ENCODE measurements at places on chromosomes 7 and 10.

DNA sequence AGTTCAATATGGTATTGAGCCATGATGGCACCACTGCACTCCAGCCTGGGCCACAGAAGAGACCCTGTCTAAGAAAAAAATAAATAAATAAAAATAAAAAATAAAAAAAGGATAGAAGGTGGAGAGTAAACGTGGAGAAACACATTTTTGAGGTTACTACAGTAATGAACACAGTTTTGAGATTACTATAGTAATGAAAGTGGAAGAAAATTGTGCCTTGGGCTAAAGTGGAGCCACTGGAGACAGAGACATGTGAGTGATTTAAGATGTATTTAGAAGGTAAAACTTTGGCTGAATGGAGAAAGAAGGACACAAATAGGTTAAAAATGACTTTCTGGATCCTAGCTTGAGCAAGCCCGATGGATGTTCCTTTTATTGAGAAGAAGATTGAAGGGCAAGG is 76.8 kb downstream of the HGF start:
- DNase-seq: no peak

DNA sequence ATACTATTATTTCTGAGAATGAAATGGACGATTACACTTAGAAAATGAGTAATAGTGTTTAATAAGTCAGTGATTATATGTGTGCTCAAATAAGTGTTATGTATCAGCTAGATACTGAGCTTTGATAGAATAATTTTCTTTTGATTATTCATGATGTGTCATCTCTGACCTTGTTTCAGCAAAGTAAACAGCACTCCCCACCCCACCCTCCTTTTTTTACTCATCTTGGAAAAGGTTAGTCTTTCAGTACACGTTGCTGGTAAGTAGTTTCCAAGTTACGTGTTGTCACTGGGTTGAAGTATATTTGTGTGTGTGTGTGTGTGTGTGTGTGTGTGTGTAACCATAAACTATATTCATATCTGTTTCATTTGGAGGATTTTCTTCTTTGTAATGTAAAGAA is 84.1 kb downstream of the GNAI1 start:
- no peak for DNase-seq

DNA sequence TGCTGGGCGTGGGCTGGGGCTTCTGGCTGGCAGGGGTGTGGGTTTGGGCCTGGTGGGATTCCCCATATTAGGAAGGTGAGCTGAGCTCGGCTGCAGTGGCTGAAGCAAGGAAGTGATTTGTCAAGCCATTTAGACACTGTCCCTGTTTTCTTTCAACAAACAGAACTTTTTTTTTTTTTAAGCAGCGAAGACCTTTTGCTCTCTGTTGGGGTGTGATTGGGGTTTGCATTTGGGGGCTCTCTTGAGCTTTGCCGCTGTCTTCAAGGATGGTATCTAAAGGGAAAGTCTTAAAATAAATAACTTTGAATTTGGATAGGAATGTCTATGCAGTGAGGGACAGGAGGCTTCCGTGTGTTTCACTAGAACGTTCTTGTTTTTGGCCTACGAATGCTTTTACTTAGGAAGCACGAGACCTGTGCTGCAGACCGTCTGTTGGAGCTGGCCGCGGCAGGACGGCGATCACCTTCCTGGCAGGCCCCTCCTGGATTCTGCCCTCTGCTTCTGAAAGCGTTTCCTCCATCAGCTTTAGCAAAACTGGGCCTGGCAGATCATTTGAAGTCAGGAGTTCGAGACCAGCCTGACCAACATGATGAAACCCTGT is 43.9 kb downstream of the FOXK1 start:
- DNase-seq: no peak

GRCh38 chr7:96414931-96415292 is 93.0 kb upstream of the SLC25A13 start:
- peak; percentile 69 for DNase-seq

DNA sequence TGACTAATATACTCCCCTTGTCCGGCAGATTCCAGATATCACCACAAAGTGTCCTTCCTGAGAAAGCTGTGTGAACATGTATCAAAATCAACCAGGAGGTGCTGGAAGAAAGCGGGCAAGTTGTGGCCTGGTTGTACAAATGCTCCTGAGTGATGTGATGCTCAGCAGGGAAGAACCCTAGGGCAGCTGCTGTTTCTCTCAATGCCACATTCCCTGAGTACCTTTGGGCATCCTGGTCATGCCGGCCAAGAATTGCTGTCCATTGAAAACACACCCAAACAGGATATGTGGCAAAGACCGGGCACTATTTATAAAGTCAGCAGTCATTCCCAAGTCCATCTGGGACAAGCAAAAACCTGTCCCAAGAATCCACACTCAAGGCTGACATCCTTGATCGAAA is 7.8 kb upstream of the ADCY1 start:
- DNase-seq: no peak

DNA sequence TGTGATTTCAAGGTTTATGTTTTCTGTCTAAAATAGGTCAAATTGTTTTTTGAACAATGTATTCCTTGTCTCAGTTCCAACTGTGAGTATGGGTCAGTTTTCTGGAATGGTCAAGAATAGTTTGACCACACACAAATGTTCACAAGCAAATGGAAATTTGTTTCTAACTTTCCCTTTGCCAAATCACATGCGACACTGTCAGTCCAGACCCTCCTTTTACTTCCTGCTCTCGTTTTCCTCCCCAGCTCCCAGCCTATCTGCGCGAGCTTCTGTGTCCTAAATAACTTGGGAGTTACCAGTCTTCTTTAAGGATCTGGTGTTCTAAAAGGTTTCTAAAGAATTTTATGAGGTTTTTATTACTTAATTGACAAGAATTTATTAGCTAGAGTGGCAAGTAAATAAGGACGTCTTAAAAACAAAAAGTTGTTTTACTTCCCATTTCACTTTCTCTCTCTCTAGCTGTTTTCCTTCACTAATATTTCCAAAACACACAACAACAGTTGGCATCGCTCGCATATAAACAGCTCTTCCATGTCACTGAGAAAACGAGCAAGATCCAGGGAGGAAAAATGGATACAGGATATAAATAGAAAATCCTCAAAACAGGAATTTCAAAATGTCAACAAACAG is 266.1 kb upstream of the KLF6 start:
- DNase-seq: peak; percentile 67

GRCh38 chr10:60189861-60190475 is 199.7 kb downstream of the ANK3 start:
- DNase-seq: no peak

GRCh38 chr7:159027056-159027788 is 117.4 kb downstream of the VIPR2 start:
- no peak for DNase-seq

DNA sequence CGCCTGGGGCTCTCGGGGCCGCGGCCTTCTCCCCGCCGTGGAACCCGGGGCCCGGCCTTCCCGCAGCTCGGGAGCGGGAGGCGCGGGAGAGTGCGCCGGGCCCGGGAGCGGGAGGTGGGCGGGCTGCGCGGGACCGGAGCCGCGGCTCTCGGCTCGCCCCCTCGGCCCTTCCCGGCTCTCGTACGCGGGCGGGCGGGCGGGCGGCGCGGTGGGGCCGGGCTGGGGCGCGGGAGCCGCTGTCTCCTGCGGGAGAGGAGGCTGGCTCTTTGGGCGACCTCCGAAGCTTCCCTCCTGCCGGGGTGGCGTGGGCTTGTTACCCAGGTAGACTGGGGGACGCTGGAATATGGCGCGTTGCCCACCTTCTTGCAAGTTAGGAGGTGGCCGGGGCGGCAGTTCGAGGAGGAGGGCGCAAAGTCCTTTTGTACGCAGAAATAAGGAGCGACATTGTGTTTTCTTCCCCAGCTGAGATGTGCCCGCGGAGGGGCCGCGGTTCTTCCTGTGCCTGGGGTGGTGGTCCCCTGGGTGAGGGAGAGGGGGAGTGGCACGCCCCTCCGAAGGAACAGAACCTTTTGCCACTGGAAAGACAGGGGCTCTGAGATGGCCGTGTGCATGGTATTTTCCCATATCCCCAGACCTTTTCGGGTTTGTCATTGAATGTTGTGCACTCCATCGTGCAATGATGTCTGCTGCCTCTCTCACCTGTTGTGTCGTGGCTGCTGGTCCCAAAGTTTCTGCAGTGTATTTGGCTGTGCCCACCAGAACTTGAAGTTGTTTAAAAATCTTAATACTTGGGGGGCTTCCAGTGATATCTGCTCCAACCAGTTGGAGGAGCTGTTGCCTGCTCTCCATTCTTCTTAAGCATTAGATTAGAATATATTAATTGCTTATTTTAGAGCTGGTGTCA is 844 bp downstream of the NRF1 start:
- peak; percentile 47 for DNase-seq

GRCh38 chr10:16787361-16787791 is 29.8 kb downstream of the RSU1 start:
- no peak for DNase-seq

DNA sequence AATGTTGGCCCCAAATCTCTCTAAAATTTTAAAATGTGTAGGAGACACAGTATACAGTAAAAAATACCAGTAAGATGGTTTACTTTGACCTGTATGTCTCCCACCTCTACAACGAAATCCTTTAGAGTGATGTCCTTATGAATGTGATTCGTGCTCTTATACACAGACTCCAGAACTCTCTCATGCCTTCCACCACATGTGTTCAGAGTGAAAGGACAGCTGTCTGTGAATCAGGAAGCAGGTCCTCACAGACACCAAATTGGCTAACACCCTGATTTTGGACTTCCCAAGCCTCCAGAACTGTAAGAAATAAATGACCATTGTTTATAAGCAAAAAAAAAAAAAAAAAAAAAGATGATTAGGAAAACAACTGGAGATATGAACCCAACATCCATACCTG is 35.2 kb downstream of the RNF133 start:
- no peak for DNase-seq

GRCh38 chr10:104403636-104404035 is 50.0 kb downstream of the CFAP58 start:
- DNase-seq: no peak

GRCh38 chr7:157396316-157397035 is 59.7 kb downstream of the DNAJB6 start:
- no peak for DNase-seq

DNA sequence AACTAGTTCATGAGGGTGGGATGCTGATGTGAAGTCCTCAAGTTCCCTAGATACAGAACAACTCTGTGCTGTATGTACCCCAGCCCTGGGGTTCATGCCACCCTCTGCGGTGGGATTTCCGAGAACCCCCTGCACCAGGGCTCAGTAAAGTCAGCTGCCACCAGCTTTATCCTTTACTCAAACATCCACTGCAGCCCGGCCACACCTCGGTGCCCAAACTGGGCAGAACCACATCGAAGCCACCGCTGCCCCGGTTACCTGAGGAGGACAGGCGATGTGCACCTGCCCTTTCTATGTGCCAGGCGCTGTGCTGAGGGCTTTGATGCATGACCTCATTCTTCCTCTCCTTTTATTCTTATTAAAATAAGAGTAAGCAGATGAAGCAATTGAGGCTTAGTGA is 9.9 kb upstream of the CALML5 start:
- no peak for DNase-seq

DNA sequence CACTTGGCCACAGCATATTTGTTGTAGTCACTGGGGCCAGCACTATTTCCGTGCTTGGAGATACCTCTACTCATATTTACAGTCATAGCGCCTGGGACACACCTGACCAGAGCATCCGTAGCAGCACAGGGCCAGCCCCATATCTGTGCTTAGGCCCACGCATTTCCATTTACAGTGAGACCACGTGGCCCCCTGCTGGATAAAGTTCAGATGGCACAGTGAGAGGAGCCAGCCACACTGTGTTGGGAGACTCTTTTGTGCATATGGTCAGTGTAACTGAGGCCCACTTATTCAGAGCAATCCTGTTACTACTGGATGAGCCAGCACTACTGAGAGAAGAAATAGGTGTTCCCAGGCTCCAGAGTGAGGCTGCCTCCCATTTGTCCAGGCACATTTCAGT is 455.3 kb downstream of the REEP3 start:
- DNase-seq: peak; percentile 78

- no peak for DNase-seq
Measured at GRCh38 chr7:41573015-41573414, 129.9 kb downstream of the INHBA start.

Data from inflammatory macrophage treated with lipopolysaccharide for 1 hour (primary cell).